ENCODE measurements at places on chromosomes 1 and 21.
A peak's percentile ranks its signal among the peaks of the same experiment; 100 is the strongest.

DNA sequence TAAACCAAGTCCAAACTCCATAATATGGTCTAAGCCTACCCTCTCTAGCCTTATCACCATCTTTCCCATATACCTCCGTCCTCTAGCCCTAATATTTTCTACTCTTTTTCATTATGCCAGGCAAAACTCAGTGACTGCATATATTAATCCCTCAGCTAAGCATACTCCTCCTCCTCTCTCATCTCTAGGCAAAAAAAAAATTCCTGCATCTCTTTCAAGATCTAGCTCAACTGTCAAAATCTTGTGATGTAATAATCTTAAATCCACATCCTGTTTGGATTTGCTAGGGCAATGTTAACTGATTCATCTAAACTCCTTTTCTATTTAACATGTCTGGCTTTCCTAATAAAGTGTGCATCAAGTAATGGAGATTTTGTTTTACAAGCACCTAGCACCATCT lies 20.4 kb downstream of the PRPF38A start:
- no peak for DNase-seq

DNA sequence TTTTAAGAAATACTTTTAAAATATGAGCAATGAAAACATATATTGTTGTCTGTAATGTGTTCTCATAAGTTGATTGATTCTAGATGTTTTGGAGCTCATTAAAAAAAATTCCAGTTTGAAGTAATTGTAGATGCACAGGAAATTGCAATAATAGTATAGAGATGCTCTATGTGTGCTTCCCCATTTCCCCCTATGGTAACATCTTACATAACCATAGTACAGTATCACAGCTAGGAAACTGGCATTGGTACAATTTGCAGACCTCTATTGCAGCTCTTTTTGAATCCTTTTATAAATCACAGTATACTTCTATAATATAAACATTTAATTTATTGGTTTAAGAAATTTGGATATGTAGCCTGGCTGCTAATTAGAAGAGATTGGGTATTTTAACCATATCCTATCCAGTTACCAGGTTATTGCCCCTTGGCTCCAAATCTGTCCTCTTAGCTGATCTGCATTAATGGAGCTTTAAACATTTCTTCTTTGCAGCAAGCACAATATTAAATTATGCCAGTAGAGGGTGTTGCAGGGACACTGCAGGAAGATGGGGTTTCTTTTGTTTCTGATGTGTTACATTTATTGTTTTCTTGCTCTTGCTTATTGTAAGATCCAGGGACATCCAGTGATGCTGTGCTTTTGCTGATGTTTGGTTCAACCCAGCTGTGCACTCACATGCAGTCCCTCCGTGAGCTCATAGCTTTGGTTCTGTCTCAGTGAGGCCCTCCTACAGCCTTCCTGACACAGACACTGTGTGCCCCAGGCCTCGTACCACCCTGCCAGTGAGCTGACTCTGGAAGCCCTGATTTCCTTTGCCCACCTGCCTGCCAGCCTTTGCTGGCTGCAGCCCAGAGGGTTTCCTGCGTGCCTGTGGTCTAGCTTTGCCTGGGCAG lies 103.3 kb downstream of the RABGAP1L start:
- DNase-seq, result peak; percentile 80

DNA sequence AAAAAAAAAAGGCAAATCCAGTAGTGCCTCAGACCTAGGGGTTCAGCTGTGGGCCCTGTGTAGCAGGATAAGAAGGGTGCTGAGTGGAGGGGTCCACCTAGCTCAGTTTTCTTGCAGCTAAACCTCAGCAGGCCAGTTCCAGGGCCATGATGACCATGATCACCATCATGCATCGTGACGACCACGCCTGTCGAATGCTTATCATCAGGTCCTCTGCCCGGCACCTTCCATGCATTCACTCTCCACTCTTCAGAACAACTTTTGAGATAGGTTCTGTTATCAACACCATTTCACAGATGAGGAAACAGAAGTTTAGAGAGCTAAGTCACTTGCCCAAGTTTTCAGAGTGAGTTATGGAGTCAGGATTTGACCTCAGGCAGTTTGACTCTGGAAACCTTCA lies 54.9 kb downstream of the ACBD3 start:
- DNase-seq, result no peak

DNA sequence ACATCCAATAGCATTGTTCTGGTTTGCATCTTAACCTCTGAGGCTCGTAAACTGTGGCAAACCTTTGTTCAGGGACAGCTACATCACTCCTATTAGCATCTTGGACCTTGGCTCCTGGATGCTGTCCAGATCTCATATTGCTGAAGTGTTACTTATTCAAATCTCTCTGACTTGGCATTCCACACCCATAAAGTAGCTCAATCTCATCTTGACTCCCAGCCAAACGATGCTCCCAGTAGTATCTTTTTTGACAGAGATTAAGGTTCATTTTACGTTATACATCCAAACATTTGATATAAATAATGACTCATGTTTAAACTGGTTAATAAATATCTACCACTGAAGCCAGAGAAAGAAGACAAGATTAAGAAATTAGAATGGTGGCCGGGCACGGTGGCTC lies 4.4 kb upstream of the FLVCR1 start:
- DNase-seq, result no peak

- no peak for DNase-seq
Measured at GRCh38 chr1:182391028-182391361, 595 bp downstream of the GLUL start.

- no peak for DNase-seq
Measured at GRCh38 chr1:38201431-38201830, 154.8 kb upstream of the POU3F1 start.

DNA sequence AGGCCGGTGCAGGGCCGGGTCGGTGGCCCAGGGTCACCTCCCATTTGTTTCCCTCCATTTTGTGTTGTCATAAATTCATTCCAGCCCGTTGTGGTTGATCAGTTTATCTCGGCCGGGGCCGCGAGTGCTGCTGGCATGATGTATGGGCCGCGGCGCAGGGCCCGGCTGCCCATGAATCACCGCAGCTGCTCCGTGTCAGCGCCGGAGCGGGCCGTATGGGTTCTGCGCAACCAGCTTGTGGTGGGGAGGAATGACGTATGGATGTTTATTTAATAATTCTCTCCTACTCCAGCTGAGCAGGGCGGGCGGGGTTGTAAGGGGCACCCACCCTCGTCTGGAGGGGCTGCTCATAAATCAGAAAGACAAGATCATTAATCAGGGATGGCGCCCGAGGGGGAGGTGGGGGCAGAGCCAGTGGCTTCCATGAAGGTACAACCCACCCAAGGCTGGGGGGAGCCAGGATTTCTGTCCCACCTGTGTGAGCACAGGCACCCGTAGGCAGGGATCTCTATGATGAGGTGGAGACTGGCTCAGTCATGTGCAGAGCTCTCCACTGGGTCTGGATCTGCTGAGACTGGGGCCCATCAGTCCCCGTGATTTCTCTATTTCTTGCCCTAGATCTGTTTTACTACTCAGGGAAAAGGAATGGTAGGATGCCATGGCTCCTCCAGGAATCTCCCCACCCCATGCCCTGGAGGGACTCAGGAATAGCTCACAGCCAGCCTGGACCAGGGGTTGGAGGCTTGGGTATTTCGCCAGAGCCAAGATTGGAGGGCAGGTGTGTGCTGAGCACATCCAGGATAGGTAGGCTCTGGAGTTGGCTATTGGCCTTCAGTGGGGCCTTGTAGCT lies 27.8 kb downstream of the TMEM53 start:
- no peak for DNase-seq

GRCh38 chr1:48572646-48573258 lies 100.7 kb upstream of the SPATA6 start:
- DNase-seq, result peak; percentile 83

GRCh38 chr1:241423541-241424479 lies 66.8 kb upstream of the RGS7 start:
- DNase-seq, result peak; percentile 19

DNA sequence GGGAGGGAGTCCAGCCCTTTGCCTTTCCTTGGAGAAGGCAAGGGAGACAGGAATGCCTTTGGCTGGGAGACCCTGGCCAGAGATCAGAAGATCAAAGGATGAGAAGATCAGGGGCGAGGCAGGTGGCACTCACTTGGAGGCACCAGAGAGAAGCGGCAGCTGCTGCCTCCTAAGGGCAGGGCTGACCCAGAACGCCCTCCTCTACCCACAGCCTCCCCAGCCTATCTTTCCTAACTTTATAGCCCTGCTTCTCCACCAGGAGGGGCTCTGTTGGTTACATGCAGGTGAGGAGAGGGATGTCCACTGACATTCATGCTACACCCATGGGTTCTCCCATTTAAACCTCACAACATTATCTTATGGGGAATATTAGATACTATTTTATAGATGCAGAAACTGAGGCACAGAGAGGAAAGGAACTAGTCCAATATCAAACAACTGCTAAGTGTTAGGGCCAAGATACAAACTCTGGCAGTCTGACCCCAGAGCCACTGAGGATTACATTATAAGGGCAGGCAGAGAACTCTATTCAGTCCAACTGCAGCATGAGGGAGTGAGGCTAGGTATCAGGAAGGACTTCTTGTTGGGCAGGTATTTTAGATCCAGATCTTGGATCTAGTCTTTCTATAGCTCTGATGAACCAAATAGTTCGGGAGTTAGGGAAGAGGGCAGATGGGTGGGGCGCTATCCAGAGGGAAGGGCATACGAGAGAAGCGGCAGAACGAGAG lies 19.9 kb downstream of the LGR6 start:
- no peak for DNase-seq

DNA sequence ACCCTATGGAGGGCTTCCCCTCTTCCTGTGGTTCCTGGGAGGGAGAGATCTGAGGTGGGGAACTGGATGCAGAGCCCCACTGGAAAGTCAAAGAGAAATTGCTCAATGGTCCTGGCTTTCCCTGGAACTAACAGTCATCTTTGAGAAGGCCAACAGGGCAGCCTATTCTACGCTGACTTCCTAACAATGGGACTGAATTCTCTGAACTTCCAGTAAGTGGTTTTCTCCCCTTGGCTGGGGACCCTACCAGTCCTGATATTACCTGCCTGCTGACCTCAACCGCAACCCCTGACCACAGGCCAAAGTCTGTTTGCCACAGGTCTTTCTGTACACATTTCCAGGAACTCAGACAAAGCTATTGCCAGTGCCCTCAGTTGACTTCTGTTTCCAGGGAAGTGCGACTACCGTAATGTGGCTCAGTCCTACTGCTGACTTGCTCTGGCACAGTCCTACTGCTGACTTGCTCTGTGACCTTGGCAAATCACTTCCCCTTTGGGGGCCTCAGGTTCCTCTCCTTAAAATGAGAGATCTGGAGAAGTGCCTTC lies 55.3 kb downstream of the C8B start:
- DNase-seq, result no peak

GRCh38 chr1:215545096-215545495 lies 22.0 kb upstream of the KCTD3 start:
- no peak for DNase-seq

DNA sequence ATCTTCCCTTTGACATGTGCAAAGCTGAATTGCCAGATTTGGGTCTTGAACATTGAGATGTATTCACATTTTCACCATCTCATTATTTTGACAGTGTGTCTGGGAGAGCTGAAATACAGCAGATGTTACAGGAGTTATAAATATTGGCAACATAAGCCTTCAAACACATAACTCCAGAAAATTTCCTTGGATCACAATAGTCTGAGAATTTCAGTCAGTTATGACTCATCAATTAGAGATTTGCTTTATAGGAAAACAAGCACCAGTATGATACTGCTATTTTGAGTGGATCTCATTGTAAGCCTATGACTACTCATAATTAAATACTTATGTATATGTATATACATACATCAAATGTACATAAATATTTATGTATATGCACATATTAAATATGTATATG lies 1171.8 kb downstream of the AMY1C start:
- DNase-seq, result no peak

GRCh38 chr1:53147174-53147573 lies 4.7 kb upstream of the SLC1A7 start:
- no peak for DNase-seq

DNA sequence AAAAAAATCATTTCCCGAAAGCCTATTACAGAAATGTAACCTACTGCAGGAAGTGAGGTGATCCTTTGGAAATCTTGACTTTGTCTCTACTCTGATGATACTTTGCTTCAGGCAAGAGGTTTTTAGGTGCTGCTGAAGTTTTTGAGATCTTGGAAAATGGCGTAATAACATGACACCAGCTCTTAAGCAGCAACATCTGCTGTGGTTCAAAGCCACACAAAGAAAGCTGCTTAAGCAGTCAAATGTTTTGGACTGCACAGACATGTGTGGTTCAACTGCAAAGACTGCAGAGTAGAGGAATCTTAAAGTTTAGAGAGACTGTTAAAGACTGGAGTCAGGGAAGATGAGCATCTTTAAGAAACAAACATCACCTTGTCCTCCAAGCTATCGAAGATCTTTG lies 139.0 kb downstream of the RASAL2 start:
- DNase-seq, result no peak

DNA sequence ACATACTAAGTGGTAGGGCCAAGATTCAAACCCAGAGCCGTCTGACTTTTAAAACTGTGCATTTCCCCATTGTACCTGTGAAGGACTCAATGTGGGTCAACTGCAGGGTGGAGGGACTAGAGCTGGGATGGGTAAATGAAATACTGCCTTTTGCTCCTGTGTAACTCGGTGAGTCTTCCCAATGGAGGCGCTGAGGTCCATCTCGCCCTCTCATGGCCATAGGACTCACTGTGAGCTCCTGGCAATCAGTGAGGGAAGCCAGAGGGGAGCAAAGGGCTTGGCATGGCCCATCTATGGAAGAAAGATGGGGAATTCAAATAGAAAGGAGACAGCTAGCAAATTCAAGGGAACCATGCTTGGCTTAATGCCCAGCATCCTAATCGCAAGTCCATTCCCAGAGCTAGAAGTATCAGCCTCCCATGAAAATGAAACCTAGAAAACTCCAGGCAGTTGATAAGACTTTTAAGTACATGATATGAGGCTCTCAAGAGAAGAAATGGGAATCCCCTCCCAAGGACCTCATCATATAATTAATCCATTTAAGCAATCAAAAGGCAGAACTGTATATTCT lies 25.4 kb upstream of the CGN start:
- DNase-seq, result no peak

DNA sequence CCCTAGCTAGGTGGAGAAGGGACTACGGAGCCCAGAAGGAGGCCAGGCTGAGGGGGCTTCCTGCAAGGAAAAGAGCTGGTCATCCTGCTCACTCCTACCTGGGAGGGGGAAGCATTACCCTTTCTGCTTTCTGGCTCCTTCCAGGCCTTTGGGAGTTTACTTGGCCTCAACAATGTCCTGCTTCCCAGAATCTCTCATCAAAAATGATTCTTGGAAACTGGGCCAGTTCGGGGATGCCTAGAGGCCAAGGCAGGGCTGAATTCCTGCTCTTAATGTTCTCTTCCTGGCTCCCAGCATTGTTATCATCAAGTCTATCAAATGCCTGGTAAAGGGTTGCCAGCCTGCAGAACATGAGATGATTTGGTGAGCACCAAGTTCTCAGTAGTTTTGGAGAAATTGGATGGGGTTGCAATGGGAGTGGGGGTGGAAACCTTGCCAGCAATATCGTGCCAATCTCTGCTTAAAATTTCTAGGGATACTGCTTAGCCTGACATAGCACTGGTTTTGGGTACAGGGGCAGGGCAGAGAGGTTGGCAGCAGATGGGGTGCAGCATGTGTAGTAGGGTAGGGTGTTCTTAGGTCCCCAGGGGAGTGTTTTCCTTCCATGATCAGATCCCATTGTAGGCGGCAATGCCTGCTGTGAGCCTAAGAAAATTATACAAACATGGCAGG lies 7.7 kb upstream of the PAFAH2 start:
- DNase-seq, result no peak
